Stimulated activated CD8-positive, alpha-beta memory T cell treated with anti-CD3 and anti-CD28 coated beads, Interleukin-7, amount 100 ng/mL, for 48 hours (primary cell): ENCODE measurements at places on chromosomes 7 and 10.

- no peak for DNase-seq
These were observed 8.8 kb downstream of the CCDC136 start for GRCh38 chr7:128800567-128800966.

DNA sequence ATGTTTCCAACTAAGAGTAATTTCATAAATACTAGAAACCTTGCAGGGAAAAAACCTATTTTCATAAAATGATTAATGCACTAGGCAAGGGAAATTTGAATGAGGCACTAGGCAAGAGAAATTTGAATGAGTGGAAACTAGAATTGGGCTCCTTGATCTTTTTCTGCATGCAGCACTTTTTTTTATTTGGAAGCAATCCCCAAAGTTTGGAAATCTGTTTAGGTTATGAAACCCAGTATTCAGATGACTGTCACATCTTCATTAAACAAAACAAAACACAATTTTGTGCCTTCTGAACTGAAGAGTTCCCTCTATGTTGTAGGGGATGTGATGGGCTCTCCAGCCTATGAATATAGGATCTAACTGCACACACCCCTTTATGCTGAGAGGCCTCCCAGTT is 201.9 kb downstream of the BAMBI start:
- DNase-seq, result no peak

DNA sequence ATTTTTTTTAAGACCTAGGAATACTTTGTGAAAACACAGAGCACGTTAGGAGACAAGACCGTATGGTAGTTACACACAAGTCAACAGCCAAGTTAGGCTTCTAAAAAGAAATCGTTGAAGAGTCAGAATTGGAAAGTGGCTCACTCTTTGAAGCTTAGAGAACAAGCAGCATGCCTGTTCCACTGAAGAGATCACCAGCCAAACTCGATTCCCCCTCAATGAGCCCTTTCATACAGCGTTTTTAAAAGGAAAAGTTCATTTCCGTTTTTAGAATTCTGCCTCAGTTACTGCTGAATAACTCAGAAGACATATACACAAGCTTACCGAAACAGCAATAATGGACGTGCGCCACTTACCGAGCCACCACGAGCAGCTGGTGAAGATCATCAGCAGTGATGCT is 41.0 kb downstream of the MCMBP start:
- no peak for DNase-seq

GRCh38 chr7:88638583-88638982 is 120.9 kb upstream of the ZNF804B start:
- DNase-seq, result no peak

GRCh38 chr10:6069081-6069931 is 7.1 kb upstream of the IL2RA start:
- no peak for DNase-seq

DNA sequence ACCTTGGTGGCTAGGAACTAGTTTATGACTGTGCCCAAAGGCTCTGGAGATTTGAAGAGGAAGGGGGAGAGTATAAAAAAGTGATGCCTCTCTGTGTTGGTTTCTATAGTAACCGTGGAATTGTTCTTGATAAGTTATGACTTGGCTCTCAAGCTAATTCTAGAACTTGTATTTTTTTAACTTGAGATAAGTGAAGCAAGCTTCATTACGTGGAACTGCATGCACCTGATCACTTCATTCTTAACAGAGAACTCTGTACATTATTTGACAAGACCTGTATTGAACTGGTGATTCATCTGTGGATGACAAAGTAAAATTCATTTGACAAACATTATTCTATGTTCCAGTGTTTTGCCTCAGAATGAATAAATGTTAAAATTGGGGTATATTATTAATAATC is 1452.2 kb downstream of the REEP3 start:
- DNase-seq, result no peak

DNA sequence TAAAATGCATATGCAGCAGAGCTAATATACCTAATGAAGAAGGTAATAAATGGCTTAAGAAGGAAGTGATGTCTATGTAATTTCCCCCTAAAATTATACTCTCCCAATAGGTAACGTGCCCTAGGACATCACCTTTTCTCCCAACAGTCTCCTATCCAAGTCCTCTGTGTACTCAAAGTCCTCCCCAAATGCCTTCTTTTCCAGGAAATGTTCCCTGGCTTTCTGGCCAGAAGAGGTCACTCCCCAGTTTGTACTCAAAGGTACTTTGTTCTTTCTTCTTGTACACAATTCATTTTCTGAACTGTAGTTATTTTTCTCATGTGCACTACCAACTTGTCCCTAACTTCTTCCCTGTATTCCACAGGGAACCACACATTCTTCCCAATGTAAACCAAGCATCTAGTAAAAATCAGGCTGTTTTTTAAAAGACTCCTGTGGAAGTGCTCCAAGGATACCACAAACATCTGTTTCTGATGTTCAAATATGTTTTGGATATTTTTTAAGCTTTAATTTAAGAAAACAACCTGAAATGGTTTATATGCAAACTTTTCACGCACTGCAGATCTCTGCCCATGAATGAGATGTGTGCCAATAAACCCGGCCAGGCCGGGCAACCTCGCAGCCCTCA is 262.3 kb upstream of the KLF14 start:
- no peak for DNase-seq

- no peak for DNase-seq
These were observed 128.6 kb downstream of the OAT start for GRCh38 chr10:124289851-124290795.

DNA sequence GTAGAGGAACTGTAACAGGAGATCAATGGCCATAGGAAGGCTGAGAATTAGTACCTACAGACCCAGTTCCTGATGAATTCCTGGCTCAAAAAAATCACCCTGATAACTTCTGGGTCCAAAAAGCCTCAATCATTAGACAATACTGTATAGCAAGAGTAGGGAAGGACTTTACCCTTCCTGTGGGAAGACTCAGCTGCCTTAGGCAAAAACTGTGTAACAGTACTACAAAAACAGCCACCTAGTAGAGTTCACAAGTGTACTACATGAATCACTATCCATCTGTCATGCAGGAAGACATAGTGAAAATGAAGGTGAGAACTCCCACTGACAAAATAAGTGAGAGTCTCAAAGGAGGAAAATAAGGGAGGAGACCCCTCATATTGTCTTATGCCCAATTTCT is 47.6 kb downstream of the MAP3K8 start:
- no peak for DNase-seq

GRCh38 chr10:14250496-14251076 is 80.1 kb downstream of the FRMD4A start:
- DNase-seq, result no peak

DNA sequence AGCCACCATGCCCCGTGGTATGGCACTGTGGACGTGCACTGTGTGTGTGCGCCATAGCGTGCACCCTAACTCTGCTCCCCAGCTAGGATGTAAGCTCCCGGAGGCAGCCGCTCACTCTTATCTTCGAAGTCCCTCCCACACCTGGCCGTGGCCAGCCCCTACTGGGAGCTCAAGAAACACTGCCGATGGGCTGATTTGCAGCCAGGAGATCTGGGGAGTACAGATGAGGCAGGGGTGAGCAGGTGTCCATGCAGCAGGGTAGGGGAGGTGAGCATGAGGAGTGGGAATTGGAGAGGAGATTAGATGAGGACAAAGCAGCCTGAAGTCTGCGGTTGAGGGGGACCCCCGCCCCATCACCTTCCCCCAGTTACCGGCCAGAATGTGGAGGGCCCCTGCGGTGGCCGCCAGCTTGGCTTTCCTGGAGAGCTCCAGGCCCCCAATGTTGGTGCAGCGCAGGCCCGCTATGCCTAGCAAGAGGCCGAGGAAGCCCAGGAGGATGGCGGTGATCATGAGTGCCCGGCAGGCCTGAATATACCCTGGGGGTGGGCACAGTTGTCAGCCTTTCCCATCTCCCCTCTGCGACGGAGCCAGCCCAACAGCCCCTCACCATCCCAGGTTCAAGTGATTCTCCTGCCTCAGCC is 3.6 kb downstream of the CLDN15 start:
- no peak for DNase-seq

- no peak for DNase-seq
These were observed 18.8 kb upstream of the INSIG1 start for GRCh38 chr7:155278921-155279320.

GRCh38 chr10:133158756-133159610 is 1.0 kb upstream of the KNDC1 start:
- DNase-seq, result no peak

DNA sequence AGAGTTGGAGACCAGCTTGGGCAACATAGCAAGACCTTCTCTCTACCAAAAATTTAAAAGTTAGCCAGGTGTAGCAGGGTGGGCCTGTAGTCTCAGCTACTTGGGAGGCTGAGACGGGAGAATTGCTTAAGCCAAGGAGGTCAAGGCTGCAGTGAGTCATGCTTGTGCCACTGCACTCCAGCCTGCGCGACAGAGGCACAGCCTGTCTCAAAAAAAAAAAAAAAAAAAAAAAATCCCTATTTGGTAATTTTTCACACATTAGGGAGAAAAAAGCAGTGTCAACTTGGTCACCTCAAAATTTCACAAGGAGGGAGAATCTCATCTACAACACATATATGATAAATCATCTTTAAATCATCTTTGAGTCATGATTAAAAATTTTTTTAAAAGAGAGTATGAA is 6.4 kb upstream of the ZNF398 start:
- no peak for DNase-seq
